ENCODE measurements at places on chromosomes 2 and 18.

DNA sequence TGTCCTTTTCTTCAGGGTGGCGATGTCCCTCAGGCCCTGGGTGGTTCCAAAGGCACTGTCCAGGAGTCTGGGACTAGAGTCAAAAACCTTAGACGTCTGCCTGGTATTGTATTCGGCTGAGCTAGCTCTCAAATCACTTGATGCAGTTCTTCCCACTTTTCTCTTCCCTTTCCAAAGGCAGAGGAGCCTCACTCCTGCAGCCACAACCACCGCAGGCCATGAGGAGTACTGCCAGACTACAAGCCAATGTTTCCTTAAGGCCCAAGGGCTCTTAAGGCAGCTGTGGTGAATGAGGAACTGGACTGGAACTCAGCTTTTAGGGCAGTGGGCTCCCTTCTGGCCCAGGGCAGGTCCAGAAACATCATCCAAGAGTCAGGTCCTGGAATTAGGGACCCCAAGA lies 360.7 kb downstream of the SPAG16 start:
- DNase-seq: no peak

DNA sequence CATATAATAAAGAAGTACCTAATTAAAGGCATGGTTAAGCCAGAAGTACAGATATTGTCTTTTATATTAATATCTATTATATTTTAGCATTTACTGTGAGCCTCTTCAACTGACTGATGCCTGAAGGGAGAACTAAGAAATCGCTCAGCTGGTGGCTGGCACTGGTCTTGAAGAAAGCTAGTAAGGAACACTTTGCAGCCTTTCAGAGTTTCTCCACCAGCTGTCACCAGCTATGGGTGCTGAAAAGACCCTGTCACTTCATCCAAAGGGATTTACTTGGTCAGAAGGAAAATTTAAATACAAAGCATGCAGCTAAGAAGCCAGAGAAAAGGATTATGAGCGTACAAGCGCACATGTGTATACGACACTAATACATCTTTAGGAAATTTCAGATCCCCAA lies 525.9 kb downstream of the TMEM182 start:
- no peak for DNase-seq

- DNase-seq: no peak
Measured at GRCh38 chr2:38016219-38016618, 59.7 kb downstream of the CYP1B1 start.

DNA sequence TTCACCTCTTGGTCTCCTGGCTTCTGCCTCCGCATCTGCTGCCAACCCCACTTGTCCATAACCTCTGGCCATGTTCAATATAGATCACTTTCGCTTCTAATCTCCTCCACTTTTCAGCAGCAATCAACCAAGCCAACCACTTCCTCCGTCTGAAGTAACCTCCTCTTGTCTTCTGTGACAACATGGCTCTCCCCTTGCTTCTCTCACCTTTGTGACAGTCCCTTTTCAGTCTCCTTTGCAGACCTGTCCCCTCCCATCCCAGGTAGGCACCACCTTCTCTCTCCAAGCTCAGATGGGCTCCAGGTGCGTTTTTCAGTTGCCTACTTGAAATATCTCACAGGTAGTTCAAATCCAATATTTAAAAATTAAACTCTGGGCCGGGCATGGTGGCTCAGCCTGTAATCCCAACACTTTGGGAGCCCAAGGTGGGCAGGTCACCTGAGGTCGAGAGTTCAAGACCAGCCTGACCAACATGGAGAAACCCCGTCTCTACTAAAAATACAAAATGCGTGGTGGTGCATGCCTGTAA lies 4.7 kb upstream of the PSD4 start:
- no peak for DNase-seq

GRCh38 chr18:3319399-3319798 lies 57.5 kb downstream of the MYL12B start:
- no peak for DNase-seq
